ENCODE measurements at places on chromosomes 11 and 22. TPM values are rescaled to one million over a fixed set of nuclear protein-coding genes. Genes with fewer than 3 reads are reported as not detected.

The OSBP2 gene
- 0.15 TPM for total RNA-seq

The PATE2 gene
- total RNA-seq: not detected

The GRK3 gene
- not detected for total RNA-seq

GRCh38 chr22:27576815-27577573, 224.6 kb downstream of the MN1 start:
- no peak for DNase-seq
- H3K27ac ChIP-seq: no peak overlapping the region
- peaks cover 43% of the 10 kb centered on the region for H3K27me3 ChIP-seq
- no peaks in the 10 kb centered on the region for H3K4me1 ChIP-seq
- H3K36me3 ChIP-seq: 0 out of 2 replicates have a peak, but pooled peaks cover 4% of the 10 kb centered on the region
- no peak overlapping the region for H3K4me3 ChIP-seq

DNA sequence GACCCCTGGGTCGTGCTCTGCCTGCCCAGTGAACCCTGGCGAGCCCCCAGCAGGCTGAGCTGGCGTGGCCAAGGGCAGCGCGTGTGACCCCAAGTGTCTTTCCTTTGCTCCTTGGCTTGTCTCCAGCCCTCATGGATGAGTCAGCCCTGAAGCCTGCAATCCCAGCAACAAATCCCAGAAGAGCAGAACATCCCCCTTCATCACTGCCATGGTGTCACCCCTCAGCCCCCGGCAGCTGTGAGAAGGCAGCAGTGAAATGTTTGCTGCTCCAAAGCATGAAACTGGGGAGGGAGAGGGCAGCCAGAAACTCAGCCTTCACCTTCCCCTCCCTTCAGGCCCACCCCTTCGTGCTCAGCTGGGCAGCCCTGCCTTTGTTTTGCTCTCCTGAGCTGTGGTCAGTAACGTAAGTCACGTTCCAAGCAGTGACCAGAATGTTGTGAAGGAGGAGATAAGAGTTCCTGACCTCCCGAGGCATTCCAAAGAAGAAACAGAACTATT, 29.8 kb downstream of the ADAMTS15 start:
- peak; percentile 83 for DNase-seq
- H3K4me1 ChIP-seq: 0 out of 2 replicates have a peak, but pooled peaks cover 6% of the 10 kb centered on the region
- H3K4me3 ChIP-seq: no peak overlapping the region
- peaks cover 4% of the 10 kb centered on the region for H3K36me3 ChIP-seq
- no peak overlapping the region for H3K27ac ChIP-seq

GRCh38 chr11:123181075-123181474, 14.0 kb downstream of the CLMP start:
- no peak for DNase-seq
- no peaks in the 10 kb centered on the region for H3K27me3 ChIP-seq
- peaks cover 68% of the 10 kb centered on the region for H3K36me3 ChIP-seq
- peaks cover 97% of the 10 kb centered on the region for H3K4me1 ChIP-seq
- peak overlapping the region; percentile 71 for H3K27ac ChIP-seq
- no peak overlapping the region for H3K4me3 ChIP-seq

- DNase-seq: no peak
- no peak overlapping the region for H3K27ac ChIP-seq
- peaks cover 14% of the 10 kb centered on the region for H3K36me3 ChIP-seq
These were observed 22.8 kb upstream of the GPR83 start for GRCh38 chr11:94424011-94424410.

GRCh38 chr22:25702040-25702439, 39.9 kb upstream of the MYO18B start:
- peaks cover 7% of the 10 kb centered on the region for H3K27me3 ChIP-seq
- DNase-seq: no peak
- no peak overlapping the region for H3K27ac ChIP-seq
- H3K4me1 ChIP-seq: no peaks in the 10 kb centered on the region
- H3K4me3 ChIP-seq: no peak overlapping the region
- H3K36me3 ChIP-seq: no peaks in the 10 kb centered on the region

DNA sequence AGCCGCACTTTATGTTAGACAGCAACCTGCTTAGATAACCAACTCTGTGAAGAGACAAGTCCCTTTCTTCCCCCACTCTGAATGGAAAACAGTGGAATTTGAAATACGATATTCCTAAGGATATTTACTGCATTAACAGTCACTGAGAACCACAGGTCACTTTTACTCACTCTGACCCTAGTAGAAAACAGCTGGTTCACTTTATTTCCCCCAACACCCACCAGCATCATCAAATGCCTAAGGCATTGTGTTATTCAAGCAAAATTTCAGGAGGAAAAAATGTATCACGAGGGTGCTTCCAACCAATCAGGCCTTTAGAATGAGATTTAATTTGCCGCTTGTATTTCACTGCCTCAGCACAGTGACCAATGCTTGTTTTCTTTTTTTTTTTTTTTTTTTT, 1134.1 kb upstream of the CCDC90B start:
- H3K36me3 ChIP-seq: no peaks in the 10 kb centered on the region
- no peak for DNase-seq
- H3K27ac ChIP-seq: no peak overlapping the region
- H3K4me3 ChIP-seq: no peak overlapping the region
- no peaks in the 10 kb centered on the region for H3K27me3 ChIP-seq

GRCh38 chr11:23123753-23124152, 263.5 kb upstream of the CCDC179 start:
- peaks cover 18% of the 10 kb centered on the region for H3K4me1 ChIP-seq
- peak overlapping the region; percentile 49 for H3K27ac ChIP-seq
- no peak overlapping the region for H3K4me3 ChIP-seq

GRCh38 chr11:10651656-10652361, 41.7 kb downstream of the IRAG1 start:
- no peak overlapping the region for H3K27ac ChIP-seq
- peaks cover 2% of the 10 kb centered on the region for H3K27me3 ChIP-seq
- H3K36me3 ChIP-seq: peaks cover 16% of the 10 kb centered on the region
- peaks cover 61% of the 10 kb centered on the region for H3K4me1 ChIP-seq

DNA sequence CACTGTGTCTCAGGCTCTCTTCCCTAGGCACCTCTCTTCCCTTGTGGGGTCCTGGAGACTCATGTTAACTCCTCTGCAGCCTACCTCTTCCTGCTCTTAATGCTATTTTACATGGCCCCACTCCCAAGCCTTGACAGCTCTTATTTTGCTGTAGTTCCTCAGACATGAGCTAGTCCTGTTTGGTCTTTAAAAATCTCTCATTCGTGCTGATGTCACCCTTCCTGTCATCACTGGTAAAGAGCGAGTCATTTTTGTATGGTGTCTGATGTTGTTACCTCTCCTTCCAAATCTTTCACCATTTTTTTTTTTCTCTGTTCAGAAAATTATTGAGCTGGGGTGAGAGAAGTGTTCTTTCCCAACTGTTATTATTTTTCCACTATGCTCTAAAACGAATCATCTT, 84.8 kb upstream of the ZBED5 start:
- peaks cover 7% of the 10 kb centered on the region for H3K4me1 ChIP-seq
- H3K27ac ChIP-seq: no peak overlapping the region
- no peak overlapping the region for H3K4me3 ChIP-seq
- H3K27me3 ChIP-seq: peaks cover 9% of the 10 kb centered on the region

DNA sequence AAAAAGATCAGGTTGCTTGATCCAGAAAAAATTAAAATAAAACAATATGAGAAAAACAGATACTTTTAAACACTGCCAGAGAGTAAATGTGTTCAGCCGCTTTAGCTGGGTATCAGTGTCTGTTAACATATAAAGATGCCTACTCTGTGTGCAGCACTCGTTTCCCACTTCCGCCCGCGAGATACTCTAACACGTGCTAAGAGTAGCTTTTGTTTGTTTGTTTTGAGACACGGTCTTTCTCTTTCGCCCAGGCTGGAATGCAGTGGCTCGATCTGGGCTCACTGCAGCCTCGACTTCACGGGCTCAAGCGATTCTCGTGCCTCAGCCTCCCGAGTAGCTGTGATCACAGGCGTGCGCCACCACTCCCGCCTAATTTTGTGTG, 531 bp upstream of the MEN1 start:
- peak overlapping the region; percentile 69 for H3K27ac ChIP-seq
- peak overlapping the region; percentile 94 for H3K4me3 ChIP-seq
- peaks cover 14% of the 10 kb centered on the region for H3K4me1 ChIP-seq
- no peak for DNase-seq
- H3K36me3 ChIP-seq: 0 out of 2 replicates have a peak, but pooled peaks cover 7% of the 10 kb centered on the region
- H3K27me3 ChIP-seq: peaks cover 20% of the 10 kb centered on the region

- H3K27me3 ChIP-seq: peaks cover 4% of the 10 kb centered on the region
- H3K4me3 ChIP-seq: no peak overlapping the region
- peaks cover 6% of the 10 kb centered on the region for H3K36me3 ChIP-seq
- peaks cover 9% of the 10 kb centered on the region for H3K4me1 ChIP-seq
- DNase-seq: no peak
These were observed 392.2 kb downstream of the TBC1D22A start for GRCh38 chr22:47154621-47155081.

GRCh38 chr22:29457730-29458129, 19.3 kb downstream of the RFPL1 start:
- no peaks in the 10 kb centered on the region for H3K36me3 ChIP-seq
- no peak overlapping the region for H3K27ac ChIP-seq
- H3K4me3 ChIP-seq: no peak overlapping the region

- peaks cover 68% of the 10 kb centered on the region for H3K4me1 ChIP-seq
- DNase-seq: peak; percentile 57
- H3K27me3 ChIP-seq: no peaks in the 10 kb centered on the region
- no peaks in the 10 kb centered on the region for H3K36me3 ChIP-seq
These were observed 127.0 kb downstream of the MRTFA start for GRCh38 chr22:40509401-40510134.

DNA sequence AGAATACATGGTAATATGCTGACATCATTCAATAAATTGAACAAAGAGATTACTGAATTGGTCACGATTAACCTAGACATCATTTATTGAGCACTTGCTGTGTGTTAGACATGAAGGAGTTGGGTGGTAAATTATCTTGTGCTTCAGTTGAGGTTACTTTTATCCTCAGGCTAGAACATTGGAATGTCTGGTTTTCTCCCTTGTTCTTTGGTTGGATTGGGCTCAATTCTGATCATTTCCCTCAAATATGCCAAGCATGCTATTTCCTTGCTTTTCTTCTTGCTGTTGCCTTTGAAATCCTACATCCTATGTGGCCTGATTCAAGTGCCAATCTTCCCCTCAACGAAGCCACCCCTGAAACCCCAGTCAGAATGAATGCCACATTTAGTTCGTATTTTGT, 65.8 kb downstream of the DEUP1 start:
- no peaks in the 10 kb centered on the region for H3K27me3 ChIP-seq
- no peak overlapping the region for H3K27ac ChIP-seq
- H3K4me1 ChIP-seq: peaks cover 6% of the 10 kb centered on the region
- no peaks in the 10 kb centered on the region for H3K36me3 ChIP-seq
- peak; percentile 30 for DNase-seq

GRCh38 chr11:92929653-92930052, 39.8 kb upstream of the MTNR1B start:
- peaks cover 9% of the 10 kb centered on the region for H3K27me3 ChIP-seq
- DNase-seq: peak; percentile 69
- H3K36me3 ChIP-seq: no peaks in the 10 kb centered on the region
- peak overlapping the region; percentile 3 for H3K4me3 ChIP-seq
- H3K4me1 ChIP-seq: peaks cover 19% of the 10 kb centered on the region

DNA sequence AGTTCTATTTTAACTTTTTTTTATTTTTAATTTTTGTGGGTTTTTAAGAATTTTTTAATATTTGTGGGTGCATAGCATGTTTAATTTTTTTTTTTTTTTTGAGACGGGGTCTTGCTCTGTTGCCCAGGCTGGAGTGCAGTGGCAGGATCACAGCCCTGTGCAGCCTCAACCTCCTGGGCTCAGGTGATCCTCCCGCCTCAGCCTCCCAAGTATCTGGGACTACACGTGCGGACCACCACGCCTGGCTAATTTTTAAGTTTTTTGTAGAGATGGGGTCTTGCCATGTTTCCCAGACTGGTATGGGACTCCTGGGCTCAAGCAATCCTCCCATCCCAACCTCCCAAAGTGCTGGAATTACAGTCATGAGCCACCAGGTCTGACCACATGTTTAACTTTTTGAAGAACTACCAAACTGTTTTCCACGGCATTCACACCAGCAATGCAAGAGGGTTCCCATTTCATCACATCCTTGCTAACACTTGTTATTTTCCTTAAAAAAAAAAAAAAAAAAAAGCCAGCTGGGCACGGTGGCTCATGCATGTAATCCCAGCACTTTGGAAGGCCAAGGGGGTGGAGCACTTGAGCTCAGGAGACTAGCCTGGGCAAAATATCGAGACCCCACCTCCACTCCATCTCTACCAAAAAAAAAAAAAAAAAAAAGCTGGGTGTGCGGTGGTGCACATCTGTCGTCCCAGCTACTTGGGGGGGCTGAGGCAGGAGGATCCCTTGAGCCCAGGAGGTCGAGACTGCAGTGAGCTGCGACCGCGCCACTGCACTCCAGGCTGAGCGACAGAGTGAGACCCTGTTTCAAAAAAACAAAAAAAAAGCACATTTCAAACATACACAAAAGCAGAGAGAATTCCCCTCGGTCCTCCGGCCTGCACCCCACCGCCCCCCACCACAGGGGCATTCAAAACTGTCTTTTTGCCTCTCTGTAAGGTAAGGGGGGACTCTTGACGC, 16.7 kb upstream of the TXNRD2 start:
- no peak for DNase-seq
- H3K27me3 ChIP-seq: peaks cover 6% of the 10 kb centered on the region
- no peaks in the 10 kb centered on the region for H3K36me3 ChIP-seq
- no peak overlapping the region for H3K27ac ChIP-seq
- H3K4me3 ChIP-seq: no peak overlapping the region
- H3K4me1 ChIP-seq: peaks cover 6% of the 10 kb centered on the region

- H3K4me3 ChIP-seq: no peak overlapping the region
- peaks cover 6% of the 10 kb centered on the region for H3K27me3 ChIP-seq
- no peak for DNase-seq
- H3K4me1 ChIP-seq: no peaks in the 10 kb centered on the region
- H3K27ac ChIP-seq: no peak overlapping the region
These were observed 123.3 kb upstream of the CRYBB3 start for GRCh38 chr22:25076336-25076735.

DNA sequence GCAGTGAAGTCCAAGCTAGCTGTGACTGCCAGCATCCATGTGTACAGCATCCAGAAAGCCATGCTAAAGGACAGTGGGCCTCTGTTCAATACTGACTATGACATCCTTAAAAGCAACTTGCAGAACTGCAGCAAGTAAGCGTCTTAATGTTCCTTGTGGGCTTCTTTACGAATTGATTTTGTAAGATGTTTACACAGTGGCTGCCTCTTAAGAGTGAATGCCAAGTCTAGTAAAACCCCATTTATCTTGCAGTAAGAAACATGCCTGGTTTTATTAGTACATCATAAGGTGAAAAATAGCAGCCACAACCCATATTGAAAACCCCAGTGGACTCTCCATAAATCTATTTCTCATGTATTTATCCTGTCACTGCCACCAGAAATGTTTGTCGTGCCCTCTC, 20.5 kb downstream of the POLD3 start:
- no peaks in the 10 kb centered on the region for H3K27me3 ChIP-seq
- H3K4me3 ChIP-seq: no peak overlapping the region
- no peaks in the 10 kb centered on the region for H3K36me3 ChIP-seq
- no peak for DNase-seq

Data from HFFc6 (cell line).